ENCODE measurements at places on chromosomes 5 and 9. TPM values are rescaled to one million over a fixed set of nuclear protein-coding genes. Genes with fewer than 3 reads are reported as not detected.

The PHF24 gene
- polyA plus RNA-seq: not detected

The GPSM1 gene
- polyA plus RNA-seq: 1.1 TPM

The TAF11L5 gene
- polyA plus RNA-seq: not detected

The SEMA4D gene
- 29.7 TPM for polyA plus RNA-seq

The FCHO2 gene
- polyA plus RNA-seq: 11.5 TPM

The LHX6 gene
- 0.27 TPM for polyA plus RNA-seq

The CERCAM gene
- 10.3 TPM for polyA plus RNA-seq

The FIBCD1 gene
- polyA plus RNA-seq: not detected

The SNX18 gene
- 11.7 TPM for polyA plus RNA-seq

The ARID3C gene
- polyA plus RNA-seq: 0.03 TPM

The RNF180 gene
- polyA plus RNA-seq: 1.2 TPM

Measured in small intestine (tissue), 16 donors.